ENCODE measurements at places on chromosomes 3 and 15. TPM values are rescaled to one million over a fixed set of nuclear protein-coding genes. Genes with fewer than 3 reads are reported as not detected.

GRCh38 chr15:65757256-65757655 is 34.8 kb downstream of the DENND4A start:
- no peak overlapping the region for H3K4me3 ChIP-seq
- peaks cover 27% of the 10 kb centered on the region for H3K36me3 ChIP-seq
- H3K27me3 ChIP-seq: no peaks in the 10 kb centered on the region
- H3K4me1 ChIP-seq: no peaks in the 10 kb centered on the region
- no peak overlapping the region for H3K27ac ChIP-seq
- no peak for DNase-seq

DNA sequence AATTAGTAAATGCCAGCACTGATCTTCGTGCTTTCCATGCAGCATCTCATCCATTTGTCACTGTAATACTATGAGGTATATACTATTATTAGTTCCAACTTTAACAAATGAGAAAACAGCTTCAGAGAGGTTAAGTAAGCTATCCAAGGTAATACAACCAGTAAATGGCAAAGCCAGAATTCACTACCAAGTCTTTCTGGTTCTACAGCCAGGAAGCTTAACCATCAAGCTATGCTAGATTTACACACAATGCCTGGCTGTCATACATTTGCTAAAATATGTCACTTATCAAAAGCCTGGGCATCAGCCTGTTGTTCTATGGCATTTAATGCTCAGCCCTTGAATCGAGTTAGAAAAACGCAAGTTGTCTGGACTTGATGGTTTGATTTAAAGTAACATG is 32.6 kb downstream of the TMOD2 start:
- DNase-seq: no peak
- H3K4me3 ChIP-seq: no peak overlapping the region
- peaks cover 51% of the 10 kb centered on the region for H3K36me3 ChIP-seq
- H3K27ac ChIP-seq: no peak overlapping the region
- H3K27me3 ChIP-seq: no peaks in the 10 kb centered on the region

DNA sequence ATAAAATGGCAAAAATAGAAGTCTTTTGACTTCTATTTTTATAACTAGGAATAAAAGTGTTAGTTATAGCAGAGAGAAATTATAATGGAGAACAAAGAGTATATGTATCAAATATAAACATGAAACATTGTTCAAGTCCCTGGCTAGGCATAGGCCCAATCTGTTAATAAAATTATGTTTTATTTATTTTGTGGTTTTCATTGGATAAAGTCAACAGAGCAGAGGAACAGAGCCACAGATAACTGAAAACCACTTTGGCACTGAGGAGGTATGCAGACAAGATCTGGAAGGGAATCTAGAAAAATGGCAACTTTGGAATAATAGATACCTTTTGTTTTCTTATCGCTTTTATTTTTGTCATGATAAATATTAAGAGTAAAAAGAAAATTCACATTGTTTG is 50.4 kb upstream of the ICE2 start:
- H3K27ac ChIP-seq: no peak overlapping the region
- DNase-seq: no peak
- no peak overlapping the region for H3K4me3 ChIP-seq

GRCh38 chr3:158642005-158642404 is 2.3 kb upstream of the GFM1 start:
- peaks cover 12% of the 10 kb centered on the region for H3K36me3 ChIP-seq
- no peaks in the 10 kb centered on the region for H3K27me3 ChIP-seq
- H3K4me3 ChIP-seq: no peak overlapping the region
- H3K4me1 ChIP-seq: peaks cover 31% of the 10 kb centered on the region

- no peaks in the 10 kb centered on the region for H3K36me3 ChIP-seq
- H3K27me3 ChIP-seq: no peaks in the 10 kb centered on the region
- H3K4me1 ChIP-seq: peaks cover 4% of the 10 kb centered on the region
- no peak overlapping the region for H3K27ac ChIP-seq
- no peak overlapping the region for H3K4me3 ChIP-seq
- DNase-seq: no peak
Observed at GRCh38 chr3:187999821-188000220, 154.1 kb upstream of the LPP start.

DNA sequence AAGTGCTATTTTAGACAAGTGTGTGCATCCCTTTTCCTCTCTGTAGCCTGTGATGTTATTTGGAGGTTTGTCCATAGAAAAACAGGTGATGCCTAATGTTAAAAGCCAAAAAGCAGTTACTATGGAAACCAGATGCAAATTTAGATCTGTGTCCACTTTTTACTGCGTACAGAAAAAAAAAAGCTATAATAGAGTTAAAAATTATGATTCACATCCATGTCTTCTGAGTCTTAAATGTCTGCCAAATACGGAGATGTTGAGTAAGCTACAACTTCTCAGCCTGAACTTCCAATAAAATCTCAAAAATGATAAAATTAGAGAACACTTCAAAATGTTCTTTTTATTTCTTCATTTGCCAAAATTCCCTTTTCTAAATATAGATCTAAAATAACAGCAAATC is 74.2 kb upstream of the GAP43 start:
- no peak for DNase-seq
- H3K27ac ChIP-seq: no peak overlapping the region
- H3K4me3 ChIP-seq: no peak overlapping the region
- no peaks in the 10 kb centered on the region for H3K36me3 ChIP-seq
- no peaks in the 10 kb centered on the region for H3K27me3 ChIP-seq

DNA sequence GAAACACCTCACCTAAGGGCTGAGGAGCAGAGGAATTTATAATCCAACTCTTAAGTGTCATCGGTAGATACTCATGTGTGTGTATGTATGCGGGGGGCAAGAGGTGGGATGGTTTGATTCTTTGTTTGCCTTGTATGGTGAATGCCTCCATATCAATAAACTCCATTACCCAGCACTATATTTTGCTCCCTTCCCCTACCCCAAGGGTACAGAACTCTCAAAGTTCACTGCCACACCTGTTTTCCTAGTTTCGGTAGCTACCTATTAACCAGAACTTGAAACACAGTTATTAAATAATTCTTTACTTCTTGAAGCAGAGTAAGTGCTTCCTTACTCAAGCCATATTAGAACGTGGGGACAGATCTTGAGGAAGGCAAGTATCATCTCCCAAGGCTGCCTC is 400.8 kb upstream of the SUCLG2 start:
- DNase-seq: no peak
- no peaks in the 10 kb centered on the region for H3K36me3 ChIP-seq
- H3K4me1 ChIP-seq: no peaks in the 10 kb centered on the region
- no peak overlapping the region for H3K4me3 ChIP-seq

- no peak overlapping the region for H3K27ac ChIP-seq
- H3K4me3 ChIP-seq: no peak overlapping the region
- peaks cover 30% of the 10 kb centered on the region for H3K4me1 ChIP-seq
- peaks cover 65% of the 10 kb centered on the region for H3K27me3 ChIP-seq
- no peaks in the 10 kb centered on the region for H3K36me3 ChIP-seq
Observed at GRCh38 chr3:128557531-128558280, 64.7 kb upstream of the GATA2 start.

Gene EOMES
- total RNA-seq: 0.14 TPM

Gene CCR4
- not detected for total RNA-seq

Gene MAPKAPK3
- 359 TPM for total RNA-seq

Gene ROBO1
- total RNA-seq: 7.1 TPM

Gene FBXL2
- total RNA-seq: 1.5 TPM

Gene MYRIP
- 1.5 TPM for total RNA-seq

Gene CIDEC
- 0.36 TPM for total RNA-seq

Gene TRAT1
- not detected for total RNA-seq
